Fibroblast of skin of left quadriceps (primary cell): ENCODE measurements at places on chromosomes 1 and 21.

DNA sequence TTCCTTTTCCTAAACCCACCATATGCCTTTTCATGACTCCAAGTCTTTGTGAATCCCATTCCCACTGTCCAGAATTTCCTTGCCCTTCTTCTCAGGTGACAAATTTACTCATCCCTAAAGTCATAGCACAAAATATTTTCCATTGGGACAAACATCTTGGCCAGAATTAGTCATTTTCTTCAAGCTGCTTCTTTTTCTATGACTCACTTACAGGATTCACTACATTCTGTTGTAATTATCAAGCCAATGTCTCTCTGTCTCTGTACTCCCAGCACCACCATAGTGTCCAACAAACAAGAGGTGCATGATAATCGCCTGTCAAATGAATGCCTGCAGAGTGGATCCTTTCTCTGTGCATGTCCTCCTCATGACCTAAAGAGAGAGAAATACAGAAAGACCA is 37.8 kb downstream of the SGIP1 start:
- DNase-seq: peak; percentile 34

DNA sequence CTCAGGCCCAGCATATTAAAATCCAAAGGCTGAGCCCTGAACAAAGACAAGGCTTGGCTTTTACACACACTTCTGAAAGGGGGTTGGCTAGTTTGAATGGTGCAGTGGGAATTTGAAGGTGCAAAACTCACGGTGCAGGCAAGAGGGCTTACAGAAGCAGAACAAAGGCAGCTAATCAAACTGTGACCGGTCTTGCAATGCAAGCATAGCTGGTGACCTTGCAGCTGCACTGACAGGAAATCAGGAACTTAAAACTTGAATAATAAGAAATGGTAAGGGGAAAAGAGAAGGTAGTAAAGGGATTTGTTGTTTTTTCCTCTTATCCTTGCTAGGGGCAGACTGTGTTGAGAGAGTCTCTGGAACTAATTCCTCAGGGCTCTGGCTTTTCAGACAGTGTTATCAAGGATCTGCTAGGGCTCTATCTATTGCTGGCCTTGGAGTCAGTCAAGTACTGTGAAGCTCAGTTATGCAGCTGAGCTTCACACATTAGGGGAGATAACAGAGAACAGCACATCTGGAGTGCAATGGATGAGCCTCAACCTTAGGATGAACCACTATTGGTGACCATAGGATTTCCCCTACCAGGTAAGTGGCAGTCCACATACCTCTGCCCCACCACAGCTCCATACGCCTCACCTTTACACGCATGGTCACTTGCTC is 97.6 kb downstream of the PPIAL4G start:
- DNase-seq: no peak

DNA sequence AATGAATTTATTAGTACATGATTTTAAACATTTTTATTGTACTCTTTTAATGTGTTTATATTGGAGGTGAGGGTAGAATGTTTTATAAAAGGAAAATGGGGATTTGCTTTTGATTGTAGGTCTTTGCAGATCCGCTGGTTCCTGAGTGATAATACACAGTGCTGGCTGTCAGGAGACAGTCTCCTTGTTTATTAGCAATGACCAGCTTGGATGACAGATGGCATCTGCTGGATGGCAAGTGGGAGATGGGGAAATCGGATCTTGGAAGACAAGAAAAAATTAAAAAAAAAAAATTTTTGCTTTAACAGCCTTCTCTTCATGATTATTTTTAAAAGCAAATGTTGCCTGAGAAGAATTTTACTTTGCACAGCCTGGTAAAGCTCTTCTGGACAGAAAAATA is 4.4 kb upstream of the PHTF1 start:
- DNase-seq: no peak

GRCh38 chr21:34796518-34797200 is 127.9 kb downstream of the CLIC6 start:
- no peak for DNase-seq

DNA sequence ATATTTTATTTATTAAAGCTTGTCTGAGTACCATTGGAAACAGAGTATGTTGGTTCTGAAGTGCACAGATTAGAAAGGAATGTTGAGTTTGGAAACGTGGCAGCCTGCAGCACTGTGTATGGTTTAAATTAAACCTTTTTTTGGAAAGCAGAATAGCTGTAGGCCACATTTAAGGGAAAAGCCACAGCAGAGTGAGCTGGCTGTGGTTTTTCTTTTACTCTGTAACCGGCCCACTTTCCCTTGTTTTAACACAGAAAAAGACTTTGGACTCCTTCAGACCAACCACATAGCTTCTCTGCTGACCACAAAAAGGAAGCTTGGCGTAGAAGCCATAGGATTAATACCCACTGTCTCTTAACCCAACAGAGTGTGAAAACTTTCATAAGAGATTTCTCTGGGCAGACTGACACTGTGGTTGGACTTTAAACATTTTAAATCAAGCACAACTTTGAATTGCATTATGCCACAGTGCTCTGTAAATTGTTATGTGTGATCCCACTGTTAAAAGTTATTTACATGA is 75.2 kb downstream of the NFIA start:
- peak; percentile 95 for DNase-seq

DNA sequence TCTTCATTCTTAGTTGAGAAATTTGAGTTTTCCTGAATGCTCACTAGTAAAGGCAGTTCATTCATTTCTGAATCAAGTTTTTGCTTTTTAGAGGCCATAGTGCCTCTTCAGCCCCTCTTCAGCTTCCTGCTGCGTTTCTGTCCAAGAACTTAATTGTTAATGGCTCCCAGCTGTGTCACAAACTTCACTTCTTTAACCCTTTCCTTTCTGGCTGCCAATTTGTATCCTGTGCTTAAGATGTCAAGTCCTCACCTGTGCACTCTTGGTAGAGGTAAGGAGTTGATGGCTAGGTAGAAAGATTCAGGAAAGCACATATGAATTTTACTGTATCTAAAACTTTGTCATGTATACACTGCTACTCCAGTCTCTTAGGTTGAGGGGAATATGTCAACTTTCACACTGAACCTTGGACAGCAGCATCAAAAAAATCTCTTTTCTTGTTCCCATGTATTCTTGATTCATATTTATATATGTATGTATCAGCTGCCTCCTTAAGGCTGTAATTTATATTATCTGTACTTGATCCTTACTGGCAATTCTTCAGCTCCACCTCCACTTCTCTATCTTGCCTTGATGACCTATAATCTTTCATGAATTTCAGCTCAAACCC is 612.8 kb downstream of the LMO4 start:
- DNase-seq: no peak
